Common myeloid progenitor, CD34-positive (primary cell): ENCODE measurements at places on chromosomes 6 and 20.
A peak's percentile ranks its signal among the peaks of the same experiment; 100 is the strongest.

DNA sequence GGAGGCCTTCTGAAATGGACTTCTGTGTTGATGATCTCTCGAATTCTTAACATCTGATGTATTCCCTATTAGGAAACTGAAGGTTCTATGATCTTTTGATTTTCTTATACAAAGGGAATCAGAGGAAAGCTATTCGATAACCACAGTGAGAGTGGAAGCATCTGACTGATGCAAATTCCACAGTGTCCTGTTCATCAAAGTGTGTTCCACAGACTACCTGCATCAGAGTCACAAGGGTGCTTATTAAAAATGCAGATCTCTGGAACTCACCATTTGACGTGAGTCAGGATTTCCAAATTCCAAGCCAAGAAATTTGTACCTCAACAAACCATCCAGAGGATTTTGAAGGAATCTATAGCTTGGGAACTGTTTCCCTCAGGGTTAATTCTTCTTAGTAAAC is 4.4 kb upstream of the MEP1A start:
- no peaks in the 10 kb centered on the region for H3K36me3 ChIP-seq
- no peak for DNase-seq
- H3K27ac ChIP-seq = no peak overlapping the region
- no peaks in the 10 kb centered on the region for H3K4me1 ChIP-seq
- no peak overlapping the region for H3K4me3 ChIP-seq

- no peaks in the 10 kb centered on the region for H3K36me3 ChIP-seq
- H3K27ac ChIP-seq = no peak within 1 kb of the TSS
- DNase-seq = peak; percentile 65
- peaks cover 11% of the 10 kb centered on the region for H3K4me1 ChIP-seq
- H3K4me3 ChIP-seq = peak within 1 kb of the TSS; percentile 58
- no peaks in the 10 kb centered on the region for H3K27me3 ChIP-seq
Observed at GRCh38 chr6:110357664-110358552, at the start of gene METTL24. METTL24 (minus strand) TSS chr6:110358349; CDS start chr6:110358272, 77 bp downstream.

GRCh38 chr20:19275630-19276071 is 63.2 kb downstream of the SLC24A3 start:
- peaks cover 2% of the 10 kb centered on the region for H3K4me1 ChIP-seq
- no peak overlapping the region for H3K27ac ChIP-seq
- no peak for DNase-seq
- H3K4me3 ChIP-seq = no peak overlapping the region
- H3K36me3 ChIP-seq = no peaks in the 10 kb centered on the region
- no peaks in the 10 kb centered on the region for H3K27me3 ChIP-seq

- DNase-seq = no peak
- H3K36me3 ChIP-seq = no peaks in the 10 kb centered on the region
- no peak overlapping the region for H3K4me3 ChIP-seq
- no peaks in the 10 kb centered on the region for H3K27me3 ChIP-seq
Observed at GRCh38 chr6:52946306-52946705, 36.8 kb upstream of the GSTA3 start.

DNA sequence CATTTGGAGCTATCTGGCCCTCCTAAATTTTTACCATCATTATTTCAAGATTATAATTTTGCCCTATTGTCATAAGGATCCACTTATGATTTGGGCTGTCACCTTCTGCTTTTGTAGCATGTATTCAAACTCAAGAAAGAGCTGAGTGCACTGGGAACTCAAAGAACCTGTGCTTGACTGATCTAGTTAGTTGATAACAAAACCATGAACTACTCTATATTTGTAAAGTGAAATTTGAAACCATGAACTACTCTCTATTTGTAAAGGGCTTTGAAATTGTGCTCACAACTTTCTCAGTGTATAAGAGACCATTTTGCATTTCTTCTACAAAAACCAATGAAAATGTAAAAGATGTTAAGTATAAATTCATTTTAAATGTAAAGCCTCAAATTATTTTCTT is 77.5 kb upstream of the POPDC3 start:
- H3K4me1 ChIP-seq = no peaks in the 10 kb centered on the region
- no peaks in the 10 kb centered on the region for H3K36me3 ChIP-seq
- no peak overlapping the region for H3K27ac ChIP-seq
- H3K27me3 ChIP-seq = no peaks in the 10 kb centered on the region

GRCh38 chr20:54389596-54390280 is 85.7 kb upstream of the DOK5 start:
- no peaks in the 10 kb centered on the region for H3K4me1 ChIP-seq
- no peak overlapping the region for H3K4me3 ChIP-seq
- H3K27ac ChIP-seq = no peak overlapping the region
- no peak for DNase-seq
- H3K36me3 ChIP-seq = no peaks in the 10 kb centered on the region

DNA sequence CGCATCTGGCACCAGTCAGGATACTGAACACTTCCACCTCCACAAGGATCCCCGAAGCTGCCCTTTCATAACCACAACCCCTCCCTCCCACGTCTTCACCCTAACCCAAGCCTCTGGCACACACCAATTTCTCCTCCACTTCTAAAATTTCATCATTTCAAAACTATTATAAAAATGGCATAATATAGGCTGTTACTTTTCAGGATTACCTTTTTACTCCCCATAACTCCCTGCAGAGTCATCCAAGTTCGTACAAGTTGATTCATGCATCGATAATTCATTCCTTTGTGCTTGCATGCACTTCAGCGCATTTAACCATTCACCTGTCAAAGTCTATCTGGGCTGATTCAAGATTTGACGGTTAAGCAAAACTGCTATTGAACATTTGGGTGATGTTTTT is 30.6 kb upstream of the LY86 start:
- no peak overlapping the region for H3K27ac ChIP-seq
- no peaks in the 10 kb centered on the region for H3K27me3 ChIP-seq
- H3K4me1 ChIP-seq = no peaks in the 10 kb centered on the region
- H3K4me3 ChIP-seq = no peak overlapping the region

GRCh38 chr20:17665756-17666155 is 16.3 kb downstream of the RRBP1 start:
- H3K36me3 ChIP-seq = peaks cover 14% of the 10 kb centered on the region
- H3K4me3 ChIP-seq = no peak overlapping the region
- no peak overlapping the region for H3K27ac ChIP-seq

GRCh38 chr6:106608080-106608668 is 21.1 kb downstream of the RTN4IP1 start:
- H3K27me3 ChIP-seq = no peaks in the 10 kb centered on the region
- peaks cover 4% of the 10 kb centered on the region for H3K36me3 ChIP-seq
- no peaks in the 10 kb centered on the region for H3K4me1 ChIP-seq

DNA sequence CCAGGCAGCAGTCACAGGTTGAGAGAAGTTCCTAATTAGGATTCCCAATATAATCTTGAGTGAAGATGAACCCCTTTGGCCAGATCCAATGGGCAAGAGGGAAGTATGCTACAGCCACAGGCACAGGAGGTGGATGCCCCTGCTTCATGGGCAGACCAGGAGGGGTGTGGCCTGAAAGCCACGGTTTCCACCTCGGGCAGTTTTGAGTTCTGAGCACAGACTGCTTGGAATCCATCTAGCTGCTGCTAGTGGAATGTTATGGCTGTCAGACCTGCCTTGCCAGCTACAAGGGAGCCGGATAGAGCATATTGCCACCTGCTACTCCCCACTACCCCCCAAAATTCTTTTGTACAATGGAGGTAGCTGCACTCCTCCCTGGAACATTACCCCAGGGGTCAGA is 672.9 kb downstream of the HACE1 start:
- DNase-seq = no peak
- H3K4me1 ChIP-seq = no peaks in the 10 kb centered on the region
- H3K27ac ChIP-seq = no peak overlapping the region
- H3K36me3 ChIP-seq = no peaks in the 10 kb centered on the region
- H3K4me3 ChIP-seq = no peak overlapping the region

DNA sequence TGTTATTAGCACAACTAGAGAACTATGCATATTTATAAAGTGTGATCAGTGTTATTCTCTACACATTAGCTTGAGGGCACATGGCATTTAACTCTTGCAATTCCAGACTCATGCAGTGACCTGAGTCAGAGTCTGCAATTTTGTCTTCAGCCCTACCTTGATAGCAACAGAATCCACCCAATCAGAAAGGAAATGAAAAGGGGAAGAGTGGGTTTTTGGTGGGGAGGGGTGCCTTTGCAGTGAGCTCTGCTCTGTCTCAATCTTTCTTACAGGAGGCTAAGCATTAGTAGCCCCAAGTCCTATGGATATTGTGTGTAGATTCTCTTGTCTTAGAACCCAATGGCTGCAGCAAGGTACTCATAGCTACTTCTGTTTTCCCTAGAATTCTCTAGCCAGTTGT is 489.2 kb downstream of the DHX35 start:
- no peak overlapping the region for H3K27ac ChIP-seq
- H3K27me3 ChIP-seq = no peaks in the 10 kb centered on the region
- no peaks in the 10 kb centered on the region for H3K4me1 ChIP-seq
- H3K4me3 ChIP-seq = no peak overlapping the region

GRCh38 chr20:57229490-57229889 is 37.0 kb downstream of the BMP7 start:
- no peak for DNase-seq
- no peaks in the 10 kb centered on the region for H3K36me3 ChIP-seq
- no peak overlapping the region for H3K4me3 ChIP-seq
- no peaks in the 10 kb centered on the region for H3K4me1 ChIP-seq
- no peak overlapping the region for H3K27ac ChIP-seq

- no peaks in the 10 kb centered on the region for H3K27me3 ChIP-seq
- no peak overlapping the region for H3K27ac ChIP-seq
- H3K4me3 ChIP-seq = no peak overlapping the region
- H3K4me1 ChIP-seq = peaks cover 46% of the 10 kb centered on the region
Observed at GRCh38 chr6:7127680-7128079, 19.9 kb downstream of the RREB1 start.

DNA sequence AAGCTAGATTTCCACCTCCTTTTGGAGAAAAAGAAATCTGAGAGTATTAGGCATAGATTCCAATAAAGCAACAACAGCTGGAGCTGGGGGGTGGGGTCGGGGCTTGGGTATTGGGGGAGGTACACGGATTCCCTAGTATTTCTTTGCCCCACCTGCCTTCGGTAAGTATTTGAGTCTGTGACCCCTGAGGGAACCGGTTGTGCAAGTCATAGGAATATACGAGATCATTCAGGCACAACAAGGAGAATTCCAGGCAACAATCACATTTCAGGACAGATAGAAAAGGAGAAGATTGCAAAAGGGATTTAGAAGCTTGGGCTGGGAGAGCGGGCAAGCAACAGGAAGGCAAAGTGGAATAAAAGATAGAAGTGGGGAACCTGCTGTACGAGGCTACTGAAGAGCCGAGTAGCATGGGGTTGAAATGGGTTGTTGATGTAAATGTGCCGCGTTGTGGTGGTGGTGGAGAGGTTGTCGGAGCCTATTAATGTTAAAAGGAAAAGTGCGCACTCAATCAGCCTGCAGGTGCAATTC is 148.9 kb downstream of the BCAS1 start:
- no peak overlapping the region for H3K27ac ChIP-seq
- H3K27me3 ChIP-seq = no peaks in the 10 kb centered on the region
- no peak overlapping the region for H3K4me3 ChIP-seq
- no peak for DNase-seq
- peaks cover 33% of the 10 kb centered on the region for H3K4me1 ChIP-seq

DNA sequence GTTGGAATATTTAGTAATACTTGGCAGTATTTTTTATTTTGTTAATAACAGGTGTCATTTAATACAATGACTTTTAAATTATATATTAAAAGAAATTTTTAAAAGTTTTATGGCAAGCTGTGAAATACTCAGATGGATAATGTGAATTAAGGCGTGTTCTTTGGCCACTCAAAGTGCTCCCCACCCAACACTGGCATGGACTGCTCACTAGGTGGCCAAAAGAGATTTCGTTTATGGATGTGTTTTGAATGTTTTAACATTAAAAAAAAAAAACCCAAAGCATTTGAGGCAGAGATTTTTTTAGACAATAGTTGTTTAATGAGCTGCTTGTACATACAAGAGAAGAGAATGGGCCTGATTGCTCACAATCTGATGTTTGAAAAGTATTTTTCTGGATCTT is 86.5 kb downstream of the QKI start:
- no peak overlapping the region for H3K4me3 ChIP-seq
- H3K27ac ChIP-seq = no peak overlapping the region
- no peaks in the 10 kb centered on the region for H3K27me3 ChIP-seq
- H3K36me3 ChIP-seq = peaks cover 2% of the 10 kb centered on the region

- no peak overlapping the region for H3K27ac ChIP-seq
- no peaks in the 10 kb centered on the region for H3K36me3 ChIP-seq
- H3K4me1 ChIP-seq = peaks cover under 1% of the 10 kb centered on the region
- H3K4me3 ChIP-seq = no peak overlapping the region
Observed at GRCh38 chr6:37630281-37630799, 67.3 kb downstream of the MDGA1 start.

GRCh38 chr20:53539516-53539915 is 54.1 kb downstream of the ZNF217 start:
- H3K4me3 ChIP-seq = no peak overlapping the region
- no peaks in the 10 kb centered on the region for H3K4me1 ChIP-seq
- no peak for DNase-seq
- H3K27me3 ChIP-seq = no peaks in the 10 kb centered on the region
- H3K36me3 ChIP-seq = no peaks in the 10 kb centered on the region

DNA sequence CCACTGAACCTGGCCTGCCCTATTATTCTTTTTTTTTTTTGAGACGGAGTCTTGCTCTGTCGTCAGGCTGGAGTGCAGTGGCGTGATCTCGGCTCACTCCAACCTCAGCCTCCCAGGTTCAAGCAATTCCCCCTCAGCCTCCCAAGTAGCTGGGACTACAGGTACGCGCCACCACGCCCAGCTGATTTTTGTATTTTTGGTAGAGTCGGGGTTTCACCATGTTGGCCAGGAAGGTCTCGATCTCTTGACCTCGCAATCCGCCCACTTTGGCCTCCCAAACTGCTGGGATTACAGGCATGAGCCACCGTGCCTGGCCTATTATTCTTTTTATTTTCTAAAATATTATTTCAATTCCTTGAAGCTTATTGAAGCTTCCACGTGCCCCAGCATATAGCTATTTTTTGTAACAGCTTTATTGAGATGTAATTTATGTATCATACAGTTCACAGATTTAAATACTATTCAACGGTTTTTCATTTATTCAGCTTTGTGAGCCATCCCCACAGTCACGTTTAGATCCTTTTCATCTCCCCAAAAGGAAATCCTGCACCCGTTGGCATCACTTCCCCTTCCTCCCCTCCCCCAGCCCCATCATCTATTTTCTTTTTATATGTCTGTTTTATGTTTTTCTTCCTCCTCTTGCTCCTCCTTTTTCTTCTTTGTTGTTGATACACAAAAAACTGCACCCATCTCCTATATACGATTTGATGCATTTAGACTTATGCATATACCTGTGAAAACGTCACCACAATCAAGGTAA is 13.5 kb upstream of the MDFI start:
- peaks cover 11% of the 10 kb centered on the region for H3K4me1 ChIP-seq
- no peak for DNase-seq
- H3K27me3 ChIP-seq = no peaks in the 10 kb centered on the region
- H3K27ac ChIP-seq = no peak overlapping the region

DNA sequence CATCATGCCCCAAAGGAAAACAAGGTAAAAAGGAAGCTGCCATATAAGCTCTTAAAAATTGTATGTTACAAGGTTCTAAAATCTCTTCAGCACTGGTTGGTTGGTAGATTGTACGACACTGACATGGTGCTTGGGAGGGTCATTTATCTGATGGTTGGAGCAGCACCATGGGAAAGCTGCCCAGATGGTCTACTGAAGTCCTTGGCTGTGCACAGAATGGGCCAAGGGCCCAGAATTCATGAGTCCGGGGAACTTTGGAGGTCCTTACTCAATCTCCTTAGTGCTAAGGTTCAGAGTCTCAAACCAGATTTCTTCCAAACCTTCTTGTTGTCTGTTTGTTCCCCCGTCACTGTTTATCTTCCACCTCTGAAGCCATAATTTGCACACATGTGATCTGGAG is 314.4 kb downstream of the ESR1 start:
- no peak overlapping the region for H3K4me3 ChIP-seq
- H3K27me3 ChIP-seq = no peaks in the 10 kb centered on the region
- no peak overlapping the region for H3K27ac ChIP-seq
- DNase-seq = no peak
- peaks cover 18% of the 10 kb centered on the region for H3K36me3 ChIP-seq
